ENCODE measurements at places on chromosomes 2 and 18. TPM values are rescaled to one million over a fixed set of nuclear protein-coding genes. Genes with fewer than 3 reads are reported as not detected.

Gene C1QL2
- total RNA-seq, result 0.86 TPM

Gene INHA
- 0.42 TPM for total RNA-seq

Gene ADAM23
- total RNA-seq, result 9.9 TPM

Gene TTC27
- 25.4 TPM for total RNA-seq

Gene AKAIN1
- not detected for total RNA-seq

Gene AGXT
- not detected for total RNA-seq

Gene ASB18
- not detected for total RNA-seq

Gene FHOD3
- 2.6 TPM for total RNA-seq

Gene GATA6
- total RNA-seq, result 1.4 TPM

Gene ALPP
- total RNA-seq, result 20.3 TPM

Gene MPP4
- 0.06 TPM for total RNA-seq

Gene MRPS5
- 76.8 TPM for total RNA-seq

Gene CLK1
- total RNA-seq, result 34.4 TPM

Gene CFC1
- total RNA-seq, result not detected

Gene CD28
- not detected for total RNA-seq

Gene CYBRD1
- 34.9 TPM for total RNA-seq

Gene IL36A
- total RNA-seq, result not detected

Gene PROKR1
- not detected for total RNA-seq

Gene CASP10
- total RNA-seq, result 2.1 TPM

Gene C2orf76
- total RNA-seq, result 15.4 TPM

Gene GKN2
- 1.5 TPM for total RNA-seq

Gene KLF7
- total RNA-seq, result 34.0 TPM

Gene TUBA4B
- total RNA-seq, result 0.16 TPM

Gene REG1B
- total RNA-seq, result not detected

Gene RUFY4
- total RNA-seq, result not detected

Gene TCF23
- total RNA-seq, result not detected

Gene LHCGR
- not detected for total RNA-seq

Gene ANKRD39
- 19.4 TPM for total RNA-seq

Gene NT5C1B
- total RNA-seq, result not detected

Gene PTPRN
- 1.4 TPM for total RNA-seq

Gene CCDC74A
- total RNA-seq, result 13.9 TPM

Data from A549 treated with dexamethasone at 1 μM for 4 hours (cell line).